Smooth muscle cell of the coronary artery (primary cell): ENCODE measurements at places on chromosomes 2 and 18. TPM values are rescaled to one million over a fixed set of nuclear protein-coding genes. Genes with fewer than 3 reads are reported as not detected.

LRRTM1 gene
- not detected in 2 replicates for total RNA-seq

DES gene
- total RNA-seq, result 0.15 and 11.8 TPM in 2 replicates

BOK gene
- total RNA-seq, result 4.9 and 13.5 TPM in 2 replicates

ITGA6 gene
- total RNA-seq, result 2.8 and 8.9 TPM in 2 replicates

BMPR2 gene
- 6.8 and 22.9 TPM in 2 replicates for total RNA-seq

IGFBP5 gene
- 68.3 and 246 TPM in 2 replicates for total RNA-seq
